AG04450 (cell line): ENCODE measurements at places on chromosomes 4 and X.

DNA sequence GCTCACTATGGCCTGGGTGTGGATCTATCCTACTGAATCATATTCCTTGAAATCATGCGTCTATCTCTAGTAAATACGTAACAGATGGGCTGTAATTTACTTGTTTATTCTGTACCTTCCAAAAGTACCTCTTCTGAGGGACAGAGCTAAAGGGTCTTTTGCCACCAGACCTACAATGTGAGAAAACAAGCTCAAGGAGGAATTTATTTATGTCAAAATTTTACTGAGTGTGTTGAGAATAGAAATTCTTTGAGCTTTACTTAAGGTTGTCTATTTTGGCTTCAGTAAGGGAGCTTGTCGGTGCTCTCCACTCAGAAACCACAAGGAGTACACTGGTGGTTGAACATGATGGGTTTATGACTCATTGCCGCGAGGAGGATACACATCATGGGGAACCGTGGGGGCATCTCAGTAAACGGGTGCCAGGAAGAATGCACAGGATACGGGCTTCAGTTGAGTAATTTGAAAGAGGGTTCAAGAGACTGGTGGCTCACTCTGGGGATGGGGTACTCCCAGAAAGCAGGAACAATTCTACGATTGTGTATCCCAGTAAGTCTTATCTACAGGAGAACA, 3.0 kb downstream of the ANK2 start:
- no peak for DNase-seq

DNA sequence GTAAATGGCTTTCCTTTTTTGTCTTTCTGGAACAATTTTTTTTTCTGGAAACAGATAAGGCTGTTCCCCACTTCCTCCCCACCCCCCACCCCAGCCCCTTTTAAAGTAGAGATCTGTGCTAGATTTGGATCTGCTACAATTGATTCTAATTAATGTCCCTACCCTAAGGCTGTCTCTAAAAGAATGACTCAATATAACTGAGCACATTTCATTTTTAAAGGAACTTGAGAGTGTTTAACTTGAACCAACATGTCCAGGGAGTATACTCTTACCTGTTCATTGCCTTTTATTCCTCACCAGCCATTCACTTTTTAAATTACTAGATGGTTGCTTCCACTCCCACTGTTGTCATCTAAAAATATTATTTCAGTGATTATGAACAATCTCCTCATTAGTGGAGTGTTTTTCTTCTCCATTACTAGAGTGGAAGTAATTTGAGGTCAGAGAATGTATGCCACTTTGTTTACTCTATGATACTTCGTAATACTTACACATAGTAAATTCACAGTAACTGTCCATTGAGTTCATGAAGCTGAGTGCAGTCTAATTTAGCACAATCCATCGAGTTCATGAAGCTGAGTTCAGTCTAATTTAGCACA, 14.1 kb upstream of the CNOT6L start:
- no peak for DNase-seq

GRCh38 chr4:159018062-159018629, 84.7 kb upstream of the RAPGEF2 start:
- no peak for DNase-seq

GRCh38 chr4:35525192-35525978, 718.9 kb downstream of the ARAP2 start:
- no peak for DNase-seq

GRCh38 chrX:101740642-101741041, 81.0 kb upstream of the ARMCX2 start:
- no peak for DNase-seq

DNA sequence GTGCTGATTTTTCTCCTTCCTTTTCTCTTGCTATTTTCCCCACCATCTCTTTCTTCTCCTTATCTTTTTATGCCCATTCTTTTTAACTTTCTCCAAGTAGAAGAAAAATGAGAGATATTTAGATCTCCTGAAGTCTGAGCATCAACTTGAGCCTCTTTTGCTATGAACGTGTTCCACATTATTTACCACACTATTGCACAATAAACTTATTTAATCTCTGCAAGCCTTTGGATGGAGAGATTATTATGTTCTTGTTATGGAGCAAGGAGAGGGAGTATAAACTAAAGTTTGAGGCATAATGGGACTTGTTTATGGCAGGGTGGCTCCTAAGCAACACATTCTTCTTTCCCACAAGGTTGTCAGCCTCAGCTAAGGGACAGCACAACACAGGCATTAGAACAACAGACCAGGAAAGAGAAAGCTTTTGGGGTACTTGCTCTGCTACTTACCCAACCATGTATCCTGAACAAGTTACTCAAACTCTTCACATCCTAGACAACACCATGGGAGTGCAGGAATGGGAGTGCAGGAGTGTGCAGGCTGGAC, 365.5 kb upstream of the BOD1L1 start:
- DNase-seq = no peak

- no peak for DNase-seq
These were observed 249.4 kb downstream of the ARHGAP10 start for GRCh38 chr4:147981305-147981704.

GRCh38 chr4:16794816-16795445, 103.5 kb downstream of the LDB2 start:
- no peak for DNase-seq

DNA sequence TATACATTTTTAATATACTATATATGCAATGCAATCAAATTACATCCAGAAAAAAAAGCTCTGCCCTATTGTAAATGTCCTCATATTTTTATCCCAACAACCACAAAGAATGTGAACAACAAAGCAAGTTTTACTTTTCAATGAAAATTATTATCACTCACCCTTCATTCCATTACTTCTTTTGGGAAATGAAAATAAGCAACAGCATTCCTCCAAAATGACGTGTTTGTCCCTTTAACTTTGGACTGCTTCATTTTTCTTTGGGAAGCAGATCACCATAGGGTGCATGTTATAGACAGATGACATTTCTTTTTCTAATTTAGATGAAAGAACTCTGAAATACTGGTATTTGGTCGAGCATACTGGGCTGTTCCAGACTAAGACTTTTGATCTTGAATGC, 667.1 kb upstream of the BOD1L1 start:
- no peak for DNase-seq

- no peak for DNase-seq
These were observed 45.5 kb downstream of the SMIM31 start for GRCh38 chr4:164799410-164799809.
